ENCODE measurements at places on chromosomes 1 and 21.

DNA sequence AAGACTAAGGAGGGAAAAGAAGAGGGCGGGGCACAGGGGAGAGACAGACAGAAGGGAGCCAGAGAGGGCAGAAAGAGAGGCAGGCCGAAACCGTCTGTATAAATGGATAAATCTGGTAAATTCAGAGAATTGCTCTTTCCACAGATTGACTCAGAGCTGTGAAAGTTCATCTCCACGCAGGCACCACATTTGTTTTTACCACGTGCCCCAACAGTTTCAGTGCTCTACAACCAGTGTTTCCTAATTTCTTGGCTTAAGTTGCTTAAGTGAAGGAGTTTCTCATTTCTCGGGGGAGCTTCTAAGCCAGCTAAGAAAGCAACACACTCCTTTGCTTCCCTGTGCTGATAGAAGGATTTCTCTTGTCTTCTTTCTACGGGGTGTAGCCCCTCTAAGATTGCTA is 87.1 kb downstream of the ENAH start:
- peak; percentile 86 for DNase-seq

GRCh38 chr1:231991231-231991630 is 364.6 kb downstream of the DISC1 start:
- no peak for DNase-seq

GRCh38 chr1:110070671-110071242 is at the start of gene ALX3:
TSS of gene ALX3 (minus strand) at chr1:110070672. CDS start at chr1:110070612, 60 bp downstream.
- DNase-seq: no peak

DNA sequence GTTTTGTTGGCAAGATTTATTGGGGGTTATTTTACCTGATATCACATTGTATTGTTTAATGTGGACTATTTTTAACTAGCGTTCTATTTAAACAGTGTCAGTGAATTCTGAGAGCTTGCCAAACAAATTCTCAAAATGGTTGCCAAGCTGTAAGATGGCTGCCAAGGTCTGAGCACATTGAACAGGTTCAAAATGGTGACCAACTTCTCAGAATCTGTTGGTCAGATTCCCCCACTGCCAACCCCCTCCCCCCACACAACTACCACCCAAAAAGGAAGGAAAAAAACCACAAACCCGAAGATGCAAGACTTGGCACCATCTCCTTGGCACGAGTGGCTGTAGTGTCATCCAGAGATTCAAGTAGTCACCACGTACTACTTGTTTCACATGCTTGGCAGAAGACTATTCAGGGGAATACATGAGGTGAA is 159.1 kb downstream of the NFIA start:
- DNase-seq: peak; percentile 55

- no peak for DNase-seq
Measured at GRCh38 chr1:87042111-87042811, 127.8 kb downstream of the HS2ST1 start.

DNA sequence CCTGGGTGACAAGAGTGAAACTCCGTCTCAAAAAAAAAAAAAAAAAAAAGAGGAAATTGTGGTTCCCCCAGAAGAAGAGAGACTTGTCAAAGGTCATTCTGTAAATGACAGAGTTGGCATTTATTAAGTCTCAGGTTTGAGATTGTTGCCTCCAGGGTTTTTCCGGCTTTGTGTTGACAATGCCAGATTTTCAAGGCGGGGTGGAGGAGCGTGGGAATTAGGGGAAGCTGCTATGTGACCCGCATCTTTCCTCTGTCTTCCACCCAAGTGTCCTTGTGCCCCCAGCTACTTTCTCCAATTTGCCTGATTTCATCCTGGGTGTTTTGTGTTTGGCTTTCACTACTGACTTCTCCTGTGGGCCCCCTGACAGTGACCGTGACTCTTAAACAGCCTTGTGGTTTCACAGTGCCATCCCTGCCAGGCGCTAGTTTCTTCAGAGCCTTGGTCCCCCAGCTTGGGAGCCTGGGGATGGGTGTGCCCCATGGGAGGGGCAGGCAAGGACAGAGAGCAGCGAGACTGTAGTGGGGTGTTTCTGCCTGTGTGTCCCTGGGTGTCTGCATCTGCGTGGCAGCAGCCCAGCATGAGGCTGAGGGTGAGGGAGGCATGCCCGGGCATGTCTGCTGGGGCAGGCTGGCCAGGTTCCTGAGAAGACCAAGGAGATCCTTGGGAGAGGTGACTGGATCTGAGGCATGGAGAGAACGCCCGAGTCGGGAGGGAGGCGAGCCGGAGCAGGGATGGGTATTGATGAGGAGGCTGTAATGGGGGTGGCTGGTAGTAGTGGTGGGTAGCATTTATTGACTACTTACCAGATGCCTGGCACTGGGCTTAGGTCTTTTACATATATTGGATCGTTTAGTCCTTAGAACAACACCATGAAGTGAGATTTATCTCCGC is 46.3 kb downstream of the IER5 start:
- peak; percentile 81 for DNase-seq

- DNase-seq: no peak
Measured at GRCh38 chr1:196152086-196152485, 456.2 kb downstream of the KCNT2 start.

Data from fibroblast of mammary gland (primary cell).